ENCODE measurements at places on chromosomes 2 and 18. TPM values are rescaled to one million over a fixed set of nuclear protein-coding genes. Genes with fewer than 3 reads are reported as not detected.

The MC2R gene
- total RNA-seq = not detected

The KLHL30 gene
- 1.8 TPM for total RNA-seq

The CFC1 gene
- not detected for total RNA-seq

The IL36RN gene
- total RNA-seq = 0.26 TPM

The ABCB11 gene
- total RNA-seq = 0.11 TPM

The MOGAT1 gene
- not detected for total RNA-seq

The GRP gene
- total RNA-seq = not detected

The OSR1 gene
- total RNA-seq = 93.7 TPM

The CCDC74B gene
- 5.2 TPM for total RNA-seq

The TUBB8B gene
- total RNA-seq = not detected

The COL3A1 gene
- 20,765 TPM for total RNA-seq

The TDRD15 gene
- 3.8 TPM for total RNA-seq

The SDC1 gene
- 87.1 TPM for total RNA-seq

The GRB14 gene
- total RNA-seq = 5.8 TPM

The SH2D6 gene
- not detected for total RNA-seq

The ITGA6 gene
- 171 TPM for total RNA-seq

The CLEC4F gene
- total RNA-seq = not detected

The CD302 gene
- 51.8 TPM for total RNA-seq

The ZNF142 gene
- 8.5 TPM for total RNA-seq

The GREB1 gene
- total RNA-seq = 9.1 TPM

The TCF7L1 gene
- 9.2 TPM for total RNA-seq

The FLACC1 gene
- total RNA-seq = 1.3 TPM

The IL1A gene
- total RNA-seq = 1.9 TPM

The TMEM185B gene
- total RNA-seq = 20.0 TPM

The PLCL1 gene
- total RNA-seq = 17.8 TPM

The SPRED2 gene
- total RNA-seq = 19.1 TPM

The LGALSL gene
- total RNA-seq = 20.6 TPM

The FNDC4 gene
- total RNA-seq = 7.0 TPM

The SNORC gene
- 0.48 TPM for total RNA-seq

The NYAP2 gene
- total RNA-seq = 0.79 TPM

The SKA1 gene
- total RNA-seq = 11.5 TPM

The RTP5 gene
- total RNA-seq = not detected

The ATP6V1C2 gene
- total RNA-seq = 0.21 TPM

The SPATA3 gene
- total RNA-seq = not detected

The EFR3B gene
- total RNA-seq = 3.8 TPM

The AQP12A gene
- total RNA-seq = not detected

The DNAJC5G gene
- 0.42 TPM for total RNA-seq

The AKAIN1 gene
- total RNA-seq = not detected

The CD8B gene
- not detected for total RNA-seq

The WNT6 gene
- total RNA-seq = 0.16 TPM
